ENCODE measurements at places on chromosomes 13 and 19. TPM values are rescaled to one million over a fixed set of nuclear protein-coding genes. Genes with fewer than 3 reads are reported as not detected.

DNA sequence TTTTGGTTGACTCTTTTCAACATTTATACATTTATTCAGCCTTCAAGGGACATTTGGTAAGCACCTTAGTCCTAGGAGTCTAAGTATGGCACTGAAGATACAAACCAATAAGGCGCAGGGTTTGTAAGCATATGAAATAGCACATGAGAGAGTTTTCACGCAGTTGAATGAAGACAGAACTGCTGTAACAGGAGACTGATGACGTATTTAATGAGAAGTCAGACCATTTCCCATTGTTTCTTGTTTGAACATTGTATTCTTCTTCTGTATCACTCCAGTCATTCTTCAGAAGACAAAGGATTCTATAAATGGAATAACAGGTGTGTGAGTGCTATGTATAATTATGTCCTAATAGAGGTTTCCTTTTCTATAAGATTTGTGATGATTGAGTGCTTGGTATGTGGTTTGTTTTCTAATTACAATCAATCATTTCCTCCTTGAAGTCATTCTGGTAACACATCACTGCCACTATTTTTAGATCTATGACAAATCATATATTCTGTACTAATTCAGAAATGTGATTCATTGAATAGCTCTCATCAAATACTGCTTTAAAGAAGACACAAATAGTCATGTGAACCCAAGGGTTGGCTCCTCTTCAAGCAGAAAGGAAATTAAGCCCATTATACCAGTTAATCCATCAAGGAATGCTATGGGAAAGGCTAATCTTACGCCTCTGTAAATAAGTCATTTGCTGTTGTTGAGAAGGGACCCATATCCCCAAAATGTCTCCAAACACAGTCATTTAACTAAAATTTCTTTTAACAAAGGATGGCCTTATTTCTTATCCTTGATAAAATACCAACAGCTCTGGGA is 222.8 kb upstream of the NBEA start:
- DNase-seq: no peak

DNA sequence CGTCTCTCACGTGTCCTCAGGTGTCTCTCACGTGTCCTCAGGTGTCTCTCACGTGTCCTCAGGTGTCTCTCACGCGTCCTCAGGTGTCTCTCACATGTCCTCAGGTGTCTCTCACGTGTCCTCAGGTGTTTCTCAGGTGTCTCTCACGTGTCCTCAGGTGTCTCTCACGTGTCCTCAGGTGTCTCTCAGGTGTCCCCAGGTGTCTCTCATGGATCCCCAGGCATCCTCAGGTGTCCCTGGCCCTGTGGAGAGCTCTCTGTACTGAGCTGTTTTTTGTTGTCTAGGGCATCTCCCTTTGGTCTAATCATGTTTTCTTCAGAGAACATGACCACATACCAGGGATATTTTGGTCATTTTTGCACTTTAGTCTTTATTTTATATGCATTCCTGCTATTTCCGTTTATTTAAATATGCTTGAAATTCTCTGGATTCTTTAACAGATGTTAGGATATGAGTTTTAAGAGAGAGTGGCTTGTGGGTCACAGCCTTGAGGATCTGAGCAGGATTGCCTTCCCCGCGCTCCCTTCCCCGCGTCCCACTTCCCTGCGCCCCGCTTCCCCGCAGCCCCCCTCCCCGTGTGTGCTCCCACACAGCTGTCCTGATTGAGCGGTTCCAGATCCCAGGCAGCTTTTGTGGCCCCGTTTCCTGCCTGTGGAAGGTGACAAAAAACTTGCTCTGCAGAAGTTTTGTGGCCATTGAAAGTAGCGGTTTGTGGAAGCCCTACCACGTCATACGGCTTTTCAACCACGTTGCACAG is 31.9 kb downstream of the ATP4B start:
- no peak for DNase-seq

- no peak for DNase-seq
Measured at GRCh38 chr13:43077906-43078305, 54.5 kb downstream of the DNAJC15 start.

GRCh38 chr13:114015111-114015968 is 41.5 kb upstream of the C13orf46 start:
- peak; percentile 97 for DNase-seq

DNA sequence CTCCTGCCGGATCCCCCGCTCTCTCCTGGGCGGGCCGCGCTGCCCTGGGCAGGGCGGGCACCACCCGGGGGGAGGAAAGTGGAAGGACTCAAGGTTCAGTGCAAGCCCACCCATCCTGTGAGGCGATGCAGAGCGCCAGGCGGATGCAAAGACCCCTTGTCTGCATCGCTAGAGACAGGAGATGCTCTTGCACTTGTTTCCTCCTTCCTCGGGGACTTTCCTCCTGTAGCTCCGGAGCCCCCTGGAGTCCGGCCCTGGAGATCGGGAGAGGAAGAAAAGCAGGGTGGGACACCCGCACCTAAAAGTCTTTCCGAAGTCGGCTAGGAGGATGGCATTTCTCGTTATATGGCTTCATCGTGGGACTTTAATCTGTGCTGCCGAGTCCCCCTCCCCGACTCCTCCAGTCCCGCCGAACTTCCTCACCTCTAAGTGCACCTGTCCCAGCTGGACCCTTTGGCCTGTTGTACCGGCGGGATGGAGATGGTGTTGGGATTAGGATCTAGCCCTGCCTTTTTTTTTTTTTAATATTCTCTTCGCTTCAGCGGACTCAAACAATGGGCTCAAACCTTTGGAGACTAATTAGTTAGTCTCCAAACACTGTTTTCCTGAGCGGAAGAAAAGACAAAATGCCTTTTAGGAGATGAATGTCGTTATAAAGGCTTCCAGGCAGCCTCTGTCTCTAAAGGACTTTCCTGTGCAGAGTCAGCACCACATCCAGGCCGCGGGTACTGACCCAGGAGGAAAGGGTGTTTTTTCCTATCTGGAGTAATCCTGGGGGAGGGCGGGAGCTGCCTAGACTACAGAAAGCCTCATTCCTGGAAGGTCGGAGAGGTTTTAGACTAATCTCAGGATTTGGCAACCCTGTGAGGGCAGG is 725 bp downstream of the FAM124A start:
- no peak for DNase-seq

- no peak for DNase-seq
Measured at GRCh38 chr13:40460116-40460515, 206.3 kb downstream of the FOXO1 start.

Gene CTXN1
- 5.2 TPM for total RNA-seq

Gene FSD1
- not detected for total RNA-seq

Gene ARHGAP35
- 52.1 TPM for total RNA-seq
